ENCODE measurements at places on chromosomes 5 and 9. TPM values are rescaled to one million over a fixed set of nuclear protein-coding genes. Genes with fewer than 3 reads are reported as not detected.

DNA sequence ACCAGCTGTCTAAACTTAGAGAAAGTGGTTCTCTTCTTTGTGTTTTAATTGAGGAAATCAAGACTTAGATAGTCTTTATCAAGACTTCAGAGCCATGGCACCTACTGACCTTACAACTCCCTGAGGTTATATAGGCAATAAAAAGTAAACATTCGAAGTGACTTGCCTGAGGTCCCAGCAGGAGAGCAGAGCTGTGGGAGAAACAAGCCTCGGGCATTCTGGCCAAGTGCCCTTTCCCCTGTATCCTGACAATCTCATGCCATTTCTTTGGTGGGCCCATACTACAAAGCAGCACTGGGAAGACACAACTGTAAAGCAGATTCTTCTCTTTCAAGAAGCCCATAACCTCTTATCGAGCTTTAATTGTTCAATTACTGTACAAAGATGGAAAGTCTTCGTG is 23.1 kb downstream of the FREM1 start:
- no peaks in the 10 kb centered on the region for H3K36me3 ChIP-seq
- no peak for DNase-seq
- H3K27ac ChIP-seq = no peak overlapping the region
- peaks cover 12% of the 10 kb centered on the region for H3K4me1 ChIP-seq
- no peaks in the 10 kb centered on the region for H3K27me3 ChIP-seq

DNA sequence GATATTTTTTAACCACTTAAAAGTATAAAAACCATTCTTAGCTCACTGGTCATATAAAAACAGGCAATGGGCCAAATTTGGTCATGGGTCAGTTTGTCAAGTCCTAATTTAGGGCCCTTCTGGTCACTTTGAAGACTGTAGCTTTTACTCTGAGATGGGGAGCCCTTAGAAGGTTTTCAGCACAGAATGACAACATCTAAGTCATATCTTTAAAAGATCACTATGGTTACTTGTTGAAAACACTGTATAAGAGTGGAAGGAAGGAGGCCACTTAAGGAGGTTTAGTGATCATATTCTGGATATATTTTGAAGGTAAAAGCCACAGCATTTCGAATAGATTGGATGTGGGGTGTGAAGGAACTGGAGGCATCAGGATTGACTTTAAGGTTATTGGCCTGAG is 76.7 kb downstream of the STRBP start:
- DNase-seq = no peak
- no peaks in the 10 kb centered on the region for H3K27me3 ChIP-seq
- no peaks in the 10 kb centered on the region for H3K36me3 ChIP-seq

- H3K27me3 ChIP-seq = no peaks in the 10 kb centered on the region
- no peaks in the 10 kb centered on the region for H3K36me3 ChIP-seq
- no peak overlapping the region for H3K27ac ChIP-seq
- DNase-seq = no peak
- H3K4me1 ChIP-seq = peaks cover 12% of the 10 kb centered on the region
- H3K4me3 ChIP-seq = no peak overlapping the region
Measured at GRCh38 chr9:109249615-109250014, 71.2 kb downstream of the EPB41L4B start.

DNA sequence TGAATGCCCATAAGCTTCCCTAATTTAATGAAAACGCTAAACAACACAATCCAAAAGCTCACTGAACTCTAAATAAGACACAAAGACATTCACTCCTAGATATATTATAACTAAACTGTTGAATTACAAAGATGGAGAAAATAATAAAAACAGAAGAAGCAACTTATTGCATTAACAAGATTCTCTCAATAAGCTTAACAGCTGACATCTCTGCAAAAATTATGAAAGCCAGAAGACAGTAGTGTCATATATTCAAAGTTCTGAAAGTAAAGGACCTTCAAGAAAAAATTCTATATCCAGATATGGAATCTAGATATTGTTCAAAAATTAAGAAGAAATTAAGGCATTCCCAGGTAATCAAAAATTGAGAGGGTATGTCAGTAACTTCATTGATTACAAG is 957.8 kb upstream of the TYRP1 start:
- no peaks in the 10 kb centered on the region for H3K36me3 ChIP-seq

GRCh38 chr5:139686706-139687441 is 38.7 kb downstream of the CXXC5 start:
- H3K36me3 ChIP-seq = peaks cover 59% of the 10 kb centered on the region
- H3K4me3 ChIP-seq = no peak overlapping the region
- no peak for DNase-seq
- no peak overlapping the region for H3K27ac ChIP-seq
- H3K4me1 ChIP-seq = peaks cover 15% of the 10 kb centered on the region
- no peaks in the 10 kb centered on the region for H3K27me3 ChIP-seq

DNA sequence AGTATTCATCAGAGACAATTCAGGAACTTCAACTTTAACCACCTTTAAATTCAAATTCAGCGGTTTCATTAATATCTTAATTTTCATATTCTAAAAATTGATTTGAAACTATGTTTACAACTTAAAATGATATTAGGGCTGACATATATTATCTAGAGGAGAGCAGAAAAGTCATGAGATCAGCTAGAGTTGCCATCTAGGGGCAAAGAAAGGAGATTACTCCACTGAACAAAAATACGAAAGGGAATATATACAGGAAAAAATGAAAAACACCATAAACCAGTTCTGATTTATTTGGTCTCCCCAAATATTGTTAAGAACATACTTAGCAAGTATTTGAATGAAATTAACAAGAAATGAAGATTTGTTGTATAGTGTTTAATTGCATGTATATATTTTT is 946.3 kb downstream of the DTWD2 start:
- DNase-seq = no peak
- no peaks in the 10 kb centered on the region for H3K36me3 ChIP-seq
- H3K27ac ChIP-seq = no peak overlapping the region
- no peaks in the 10 kb centered on the region for H3K4me1 ChIP-seq
- no peaks in the 10 kb centered on the region for H3K27me3 ChIP-seq

DNA sequence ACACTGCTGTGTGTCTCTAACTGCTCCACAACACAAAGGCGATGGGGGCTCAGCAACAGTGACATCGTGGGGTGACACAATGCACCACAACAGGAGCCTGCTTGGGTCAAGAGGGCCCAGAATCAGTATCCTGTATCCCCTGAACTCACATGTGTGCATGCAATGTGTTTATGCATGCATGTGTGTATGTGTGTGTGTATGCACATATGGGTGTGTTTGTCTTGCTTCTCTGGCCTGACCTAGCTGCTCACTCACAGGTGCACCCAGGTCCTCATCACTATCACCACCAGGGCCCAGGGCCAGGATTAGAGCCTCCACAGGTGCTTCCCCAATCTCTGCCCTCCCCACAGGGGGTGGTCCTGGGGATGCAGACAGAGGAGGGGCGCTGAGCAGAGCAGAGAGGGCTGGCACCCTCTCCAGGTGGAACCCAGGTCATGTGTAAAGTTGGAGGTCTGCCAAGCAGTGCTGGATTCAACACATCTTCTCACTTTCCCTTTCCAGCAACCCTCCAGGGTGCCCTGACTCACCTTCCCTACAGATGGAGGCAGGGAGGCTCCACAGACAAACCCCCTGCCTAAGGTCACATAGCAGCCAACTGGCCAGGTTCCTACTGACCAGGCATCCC is 18.1 kb upstream of the ZNF484 start:
- no peaks in the 10 kb centered on the region for H3K4me1 ChIP-seq
- no peaks in the 10 kb centered on the region for H3K36me3 ChIP-seq
- no peak overlapping the region for H3K27ac ChIP-seq
- H3K27me3 ChIP-seq = no peaks in the 10 kb centered on the region
- no peak overlapping the region for H3K4me3 ChIP-seq

GRCh38 chr9:104085525-104085924 is 8.6 kb upstream of the SMC2 start:
- no peak for DNase-seq
- H3K4me1 ChIP-seq = no peaks in the 10 kb centered on the region
- H3K27me3 ChIP-seq = no peaks in the 10 kb centered on the region
- no peak overlapping the region for H3K27ac ChIP-seq
- H3K36me3 ChIP-seq = no peaks in the 10 kb centered on the region
- H3K4me3 ChIP-seq = no peak overlapping the region

- H3K4me3 ChIP-seq = no peak overlapping the region
- H3K27ac ChIP-seq = no peak overlapping the region
- DNase-seq = no peak
Measured at GRCh38 chr5:149803641-149804468, 73.7 kb downstream of the PPARGC1B start.

DNA sequence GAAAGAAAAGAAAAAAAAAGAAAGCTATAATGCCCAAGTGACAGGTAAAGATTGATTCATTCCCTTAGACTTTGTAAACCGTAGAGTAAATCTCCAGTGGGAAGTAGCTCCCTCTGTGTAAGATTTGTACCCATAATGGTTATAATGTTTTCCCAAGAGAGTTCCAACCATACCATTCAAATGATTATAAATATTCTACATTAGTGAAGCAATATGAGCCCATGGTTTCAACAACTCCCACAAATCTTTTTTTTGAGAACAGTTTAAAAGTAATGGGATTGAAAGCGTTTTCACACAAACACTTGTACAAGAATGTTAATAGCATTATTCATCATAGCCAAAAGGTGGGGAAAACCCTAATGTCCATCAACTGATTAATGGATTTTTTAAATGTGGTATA is 58.0 kb downstream of the GRAMD2B start:
- no peak for DNase-seq
- no peak overlapping the region for H3K4me3 ChIP-seq
- peaks cover 38% of the 10 kb centered on the region for H3K36me3 ChIP-seq
- H3K27ac ChIP-seq = no peak overlapping the region
- H3K4me1 ChIP-seq = peaks cover 6% of the 10 kb centered on the region

GRCh38 chr5:157570531-157571200 is 4.9 kb downstream of the ADAM19 start:
- no peak overlapping the region for H3K27ac ChIP-seq
- H3K4me1 ChIP-seq = peaks cover 8% of the 10 kb centered on the region
- DNase-seq = no peak
- H3K27me3 ChIP-seq = no peaks in the 10 kb centered on the region
- peaks cover 22% of the 10 kb centered on the region for H3K36me3 ChIP-seq

- H3K36me3 ChIP-seq = no peaks in the 10 kb centered on the region
- no peaks in the 10 kb centered on the region for H3K4me1 ChIP-seq
- no peak overlapping the region for H3K4me3 ChIP-seq
- H3K27ac ChIP-seq = no peak overlapping the region
Measured at GRCh38 chr5:174920906-174921550, 196.6 kb downstream of the MSX2 start.

- no peak overlapping the region for H3K4me3 ChIP-seq
- H3K4me1 ChIP-seq = peaks cover 59% of the 10 kb centered on the region
- peaks cover 53% of the 10 kb centered on the region for H3K36me3 ChIP-seq
- DNase-seq = no peak
Measured at GRCh38 chr5:134504629-134505300, 20.7 kb upstream of the JADE2 start.

DNA sequence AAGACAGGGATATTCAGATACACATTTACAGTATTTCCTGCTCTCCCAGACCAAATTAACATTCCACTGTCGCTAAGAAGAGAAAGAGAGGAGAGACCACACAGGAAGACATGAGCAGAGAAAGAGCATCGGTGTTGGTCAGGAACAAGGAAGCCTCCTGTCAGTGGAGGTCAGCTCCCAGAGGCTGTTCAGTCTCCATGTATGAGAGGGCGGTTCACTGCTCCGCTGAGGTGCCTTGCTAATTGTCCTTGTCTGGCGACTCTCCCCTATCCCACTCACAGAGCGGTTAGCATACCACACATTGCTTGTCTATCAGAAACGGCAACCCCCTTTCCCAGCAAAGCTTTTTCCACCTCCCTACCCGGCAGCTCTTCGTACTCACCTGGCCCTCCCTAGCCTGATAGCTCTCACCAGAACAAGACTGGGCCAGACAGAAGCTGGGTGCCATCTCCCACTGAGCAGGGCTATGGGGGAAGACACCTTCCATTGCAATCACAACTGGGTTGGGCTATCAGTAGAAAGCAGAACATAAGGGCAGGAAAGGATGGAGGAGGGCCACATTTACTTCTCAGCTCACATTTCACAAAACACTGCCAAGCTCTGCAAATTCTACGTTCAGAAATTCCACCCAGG is 58.6 kb upstream of the LMNB1 start:
- H3K27me3 ChIP-seq = no peaks in the 10 kb centered on the region
- H3K4me1 ChIP-seq = no peaks in the 10 kb centered on the region
- no peaks in the 10 kb centered on the region for H3K36me3 ChIP-seq
- no peak for DNase-seq

DNA sequence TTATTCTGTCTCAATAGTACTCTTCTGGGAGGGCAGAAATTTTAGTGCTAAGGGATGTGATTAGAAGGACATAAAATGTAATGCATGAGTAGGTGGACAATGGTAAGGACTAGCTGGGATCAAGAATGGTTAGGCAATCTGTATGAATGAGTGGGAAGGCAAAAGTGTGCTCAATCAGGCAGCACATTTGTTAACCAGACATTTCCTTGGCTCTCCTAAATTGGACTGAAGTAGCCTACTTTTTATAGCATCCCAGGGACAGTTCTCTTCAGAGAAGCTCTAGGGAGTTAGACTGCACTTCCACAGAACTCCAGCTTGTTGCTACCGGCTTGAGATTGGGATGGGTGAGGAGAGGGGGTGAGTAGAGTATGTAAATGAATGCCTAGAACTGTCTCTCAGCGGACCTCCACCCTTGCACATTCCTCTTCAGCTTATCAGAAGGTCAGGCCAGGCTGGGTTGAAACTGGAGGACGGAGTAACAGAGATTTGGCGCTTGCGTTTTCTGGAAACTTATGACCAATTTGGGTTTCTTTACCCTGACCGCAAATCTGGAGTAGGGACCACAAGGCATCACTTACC is 19.0 kb upstream of the ARL14EPL start:
- H3K4me3 ChIP-seq = no peak overlapping the region
- no peak for DNase-seq
- H3K27me3 ChIP-seq = no peaks in the 10 kb centered on the region

GRCh38 chr9:91379426-91379825 is 17.7 kb upstream of the AUH start:
- no peaks in the 10 kb centered on the region for H3K4me1 ChIP-seq
- no peak for DNase-seq
- H3K27me3 ChIP-seq = no peaks in the 10 kb centered on the region
- no peak overlapping the region for H3K4me3 ChIP-seq

DNA sequence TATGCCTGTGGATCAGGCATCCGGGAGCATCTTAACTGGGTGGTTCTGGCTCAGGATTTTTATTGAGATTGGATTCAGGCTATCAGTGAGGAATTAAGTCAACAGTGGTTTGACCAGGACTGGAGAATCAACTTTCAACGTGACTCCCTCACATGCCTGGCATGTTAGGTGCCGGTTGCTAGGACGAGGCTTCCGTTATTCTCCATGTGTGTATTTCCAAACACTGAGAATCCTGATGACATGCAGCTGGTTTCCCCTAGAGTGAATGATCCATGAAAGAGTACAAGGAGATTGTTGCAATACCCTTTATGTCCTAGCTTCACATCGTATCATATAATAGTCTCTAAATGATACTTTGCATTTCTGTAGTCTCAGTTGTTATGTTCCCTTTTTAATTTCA is 529.2 kb downstream of the ANXA1 start:
- H3K4me3 ChIP-seq = no peak overlapping the region
- H3K36me3 ChIP-seq = no peaks in the 10 kb centered on the region
- H3K27me3 ChIP-seq = no peaks in the 10 kb centered on the region
- H3K4me1 ChIP-seq = peaks cover 7% of the 10 kb centered on the region
- H3K27ac ChIP-seq = no peak overlapping the region

The PIP5K1B gene
- 8.6 TPM for total RNA-seq

The OR2V1 gene
- total RNA-seq = not detected

The CTNNA1 gene
- total RNA-seq = 623 TPM

The BASP1 gene
- not detected for total RNA-seq

The MACROH2A1 gene
- 365 TPM for total RNA-seq

The LCNL1 gene
- total RNA-seq = not detected

The FOXD4L5 gene
- 0.59 TPM for total RNA-seq

The ZNG1F gene
- 12.1 TPM for total RNA-seq

The GBGT1 gene
- not detected for total RNA-seq

The ZFP37 gene
- total RNA-seq = 1.3 TPM
